ENCODE measurements at places on chromosomes 2 and 18.

DNA sequence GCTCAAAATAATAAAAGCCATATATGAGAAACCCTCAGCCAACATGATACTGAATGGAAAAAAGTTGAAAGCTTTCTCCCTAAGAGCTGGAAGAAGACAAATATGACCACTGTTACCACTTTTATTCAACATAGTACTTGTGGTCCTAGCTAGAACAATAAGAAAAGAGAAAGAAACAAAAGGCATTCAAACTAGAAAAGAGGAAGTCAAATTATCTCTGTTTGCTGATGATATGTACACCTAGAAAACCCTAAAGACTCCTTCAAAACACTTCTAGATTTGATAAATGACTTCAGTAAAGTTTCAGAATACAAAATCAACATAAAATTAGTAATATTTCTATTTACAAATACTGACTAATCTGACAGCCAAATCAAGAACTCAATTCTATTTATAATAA lies 328.8 kb upstream of the GCFC2 start:
- no peak for DNase-seq

DNA sequence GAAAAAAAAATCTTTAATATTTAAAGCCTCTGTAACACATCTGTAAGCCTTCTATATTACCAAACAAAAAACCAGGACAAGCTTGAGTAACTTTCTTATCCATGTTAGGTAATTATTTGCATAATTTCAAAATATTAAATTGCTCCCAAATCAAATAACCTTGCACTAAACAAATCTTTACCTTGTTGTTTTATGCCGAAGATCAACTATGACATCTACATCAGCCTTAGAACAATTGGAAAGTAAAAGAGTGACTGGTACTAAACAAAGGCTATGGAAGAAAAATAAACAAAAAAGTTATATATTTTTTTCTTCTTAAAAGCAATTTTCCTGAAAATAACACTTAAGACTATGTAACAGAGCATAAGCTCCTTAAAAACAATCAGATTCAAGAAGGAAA lies 71.2 kb upstream of the SLC25A52 start:
- DNase-seq: no peak

- no peak for DNase-seq
These were observed 124.8 kb downstream of the ZNF516 start for GRCh38 chr18:76370201-76370600.

DNA sequence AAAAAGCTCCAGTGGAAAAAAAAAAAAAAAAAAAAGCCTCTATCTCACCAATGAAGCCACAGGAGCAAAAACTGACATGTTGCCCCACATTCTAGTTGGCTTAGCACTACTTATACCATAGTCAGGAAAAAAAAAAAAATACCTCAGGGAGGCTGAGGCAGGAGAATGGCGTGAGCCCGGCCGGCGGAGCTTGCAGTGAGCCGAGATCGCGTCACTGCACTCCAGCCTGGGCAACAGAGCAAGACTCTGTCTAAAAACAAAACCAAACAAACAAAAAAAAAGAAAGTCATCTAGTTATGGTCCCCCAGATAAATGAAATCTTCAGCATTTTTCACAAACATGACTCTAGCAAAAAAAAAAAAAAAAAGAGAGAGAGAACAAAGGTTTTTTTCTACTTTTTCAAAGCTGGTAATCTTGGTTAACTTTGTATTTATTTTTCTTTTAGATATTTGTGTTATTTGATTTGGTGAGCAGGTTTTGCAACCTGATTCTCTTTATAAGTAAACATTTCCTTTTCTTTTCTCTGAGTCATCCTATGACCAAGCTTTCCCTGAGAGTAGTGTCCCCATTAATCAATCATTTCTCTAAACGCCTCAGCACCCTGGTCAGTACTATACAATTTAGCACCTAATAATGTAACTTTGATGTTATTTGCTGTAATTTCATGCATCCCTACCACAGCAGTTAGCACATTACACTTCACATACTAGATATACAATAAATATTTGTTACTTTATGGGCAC lies 273.7 kb upstream of the PIK3C3 start:
- no peak for DNase-seq

DNA sequence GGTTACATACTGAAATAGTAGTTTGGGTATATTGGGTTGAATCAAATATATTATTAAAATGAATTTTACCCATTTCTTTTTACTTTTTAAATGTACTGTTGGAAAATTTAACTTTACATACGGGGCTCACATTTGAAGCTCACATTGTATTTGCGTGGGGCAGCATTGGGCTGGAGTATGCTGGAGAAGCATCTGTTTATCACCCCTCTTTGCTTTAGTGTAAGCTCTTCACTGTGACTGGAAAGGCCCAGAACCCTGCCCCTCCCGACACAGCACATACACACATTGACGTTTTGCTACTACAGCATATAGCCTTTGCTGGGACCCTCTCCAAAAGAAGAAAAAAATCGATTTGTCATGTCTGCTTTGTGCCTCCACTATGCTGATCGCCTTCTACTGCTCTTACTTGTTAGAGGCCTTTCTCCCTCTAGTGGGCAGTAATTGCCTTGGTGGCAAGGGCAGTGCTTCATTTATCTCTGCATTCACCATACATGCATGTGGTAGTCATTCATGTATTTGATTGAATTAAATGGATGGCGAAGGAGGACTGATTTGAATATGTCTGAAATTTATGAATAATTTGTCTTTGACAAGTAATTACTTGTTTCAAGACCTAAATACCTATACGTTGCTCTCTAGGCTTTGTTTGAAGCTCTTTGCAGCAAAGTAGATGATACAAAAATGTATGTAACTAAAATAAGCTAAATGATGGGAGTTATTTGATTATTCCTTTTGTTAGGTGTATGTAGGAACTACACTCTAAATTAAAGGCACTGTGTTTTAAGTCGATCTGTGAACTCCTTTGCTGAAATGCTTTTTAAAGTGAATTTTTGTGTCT lies 37.4 kb downstream of the VAPA start:
- DNase-seq: peak; percentile 77

GRCh38 chr2:19733951-19734425 lies 167.8 kb downstream of the TTC32 start:
- DNase-seq: no peak

- no peak for DNase-seq
These were observed 63.3 kb downstream of the TGOLN2 start for GRCh38 chr2:85264471-85264870.

DNA sequence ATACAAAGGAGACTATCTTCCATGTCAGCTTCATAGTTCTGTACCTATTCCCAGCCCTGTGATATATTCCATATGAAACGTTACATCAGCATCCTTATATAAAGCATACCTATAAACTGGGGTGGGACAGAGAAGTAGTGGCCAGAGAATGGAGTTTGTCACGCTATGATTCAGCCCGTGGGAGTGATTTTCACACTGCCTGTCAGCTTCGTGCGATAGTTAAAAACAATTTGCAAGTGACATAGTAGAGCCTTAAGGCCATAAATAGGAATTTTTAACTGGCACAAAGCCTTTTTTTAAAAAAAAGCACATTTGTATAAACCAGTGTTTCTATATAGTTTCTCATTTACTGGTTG lies 30.2 kb downstream of the PKP4 start:
- peak; percentile 55 for DNase-seq

GRCh38 chr2:186590759-186591505 lies 1.1 kb downstream of the ITGAV start:
- peak; percentile 71 for DNase-seq

DNA sequence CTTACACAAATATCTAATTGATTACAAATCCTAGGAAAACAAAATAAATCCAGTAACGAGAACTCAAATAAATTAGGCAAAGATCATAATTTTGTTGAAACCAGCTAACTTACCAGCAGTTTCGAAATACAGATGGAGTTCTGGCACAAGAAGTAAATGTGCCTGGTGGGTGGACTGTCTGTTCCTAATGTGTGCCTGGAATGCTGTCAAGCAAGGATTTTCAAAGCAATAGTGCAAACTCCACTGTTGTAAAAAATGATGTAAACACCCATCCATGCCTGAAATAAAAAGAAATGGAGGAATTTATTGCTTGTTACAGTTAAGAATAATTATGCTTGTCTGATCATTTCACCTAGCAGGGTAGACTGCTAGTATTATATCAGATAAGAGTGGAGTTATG lies 423.9 kb upstream of the MAP2 start:
- DNase-seq: no peak

DNA sequence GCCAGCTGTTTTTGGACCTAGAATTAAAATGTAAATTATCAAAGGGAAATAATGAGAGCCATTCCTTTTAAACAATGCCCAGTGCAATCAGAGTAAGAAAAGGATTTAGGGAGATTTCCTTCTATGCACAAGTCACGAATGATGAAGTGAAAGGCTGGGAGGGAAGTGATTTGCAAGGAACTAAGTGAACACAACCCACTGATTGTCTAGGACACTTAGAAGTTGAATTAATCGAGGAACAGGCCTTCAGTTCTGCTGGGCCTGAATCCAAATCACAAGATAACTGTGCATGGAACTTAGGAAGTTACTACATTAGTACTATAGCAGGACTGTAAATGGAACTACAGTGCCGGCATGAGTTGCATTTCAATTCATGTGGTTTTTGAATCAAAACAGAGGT lies 17.7 kb downstream of the MAP2 start:
- DNase-seq: no peak

DNA sequence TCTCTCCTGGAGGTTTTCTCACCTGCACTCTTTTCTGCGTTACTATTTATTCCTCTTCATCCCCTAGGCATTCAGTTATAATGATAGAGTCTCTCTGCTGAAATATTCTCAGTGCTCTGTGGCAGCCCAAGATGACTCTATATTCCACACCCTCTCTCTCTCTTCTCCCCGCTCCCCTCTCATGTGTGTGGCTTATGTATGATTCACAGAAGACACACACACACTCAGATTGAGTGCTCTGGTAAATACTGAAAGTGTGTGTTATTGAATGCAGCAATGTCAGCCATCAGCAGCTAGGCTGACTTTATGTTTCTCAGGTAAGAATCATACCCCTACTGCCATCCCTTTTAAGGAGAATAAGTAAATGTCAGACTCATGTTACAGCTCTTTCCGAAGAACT lies 201.2 kb downstream of the SLC4A10 start:
- DNase-seq: no peak

DNA sequence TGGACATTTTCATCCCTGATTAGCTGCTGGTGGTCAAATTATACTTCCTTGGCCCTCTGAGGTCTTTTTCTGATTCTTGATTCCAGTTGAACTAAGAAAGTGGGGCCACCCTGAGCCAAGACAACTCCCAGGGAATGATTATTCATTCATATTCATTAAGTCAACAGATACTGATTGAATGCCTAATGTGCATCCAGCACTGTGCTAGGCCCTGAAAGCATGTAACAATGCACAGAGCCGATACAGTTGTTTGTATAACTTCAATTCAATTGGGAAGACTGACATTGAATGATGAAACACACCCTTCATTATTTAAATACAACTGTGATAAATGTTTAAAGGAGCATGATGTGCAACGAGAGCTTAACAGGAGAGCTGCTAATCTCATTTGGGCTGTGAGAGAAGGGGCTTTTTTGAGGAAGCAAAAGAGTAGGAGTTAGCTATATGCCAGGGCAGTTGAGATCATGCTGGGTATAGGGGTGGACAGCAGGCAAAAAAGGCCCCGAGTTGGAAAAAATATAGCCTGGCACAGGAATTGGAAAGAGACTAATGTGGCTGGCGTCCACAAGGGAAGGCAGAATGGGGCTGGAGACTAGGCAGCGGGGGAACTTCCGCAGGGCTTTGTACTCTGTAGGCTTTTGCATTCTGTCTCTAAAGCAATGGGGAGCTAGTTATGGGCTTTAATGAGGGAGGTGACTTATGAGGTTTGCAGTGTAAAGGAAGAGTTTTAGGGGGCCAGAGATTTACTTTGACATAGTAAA lies 57.2 kb upstream of the ACVR1 start:
- no peak for DNase-seq

DNA sequence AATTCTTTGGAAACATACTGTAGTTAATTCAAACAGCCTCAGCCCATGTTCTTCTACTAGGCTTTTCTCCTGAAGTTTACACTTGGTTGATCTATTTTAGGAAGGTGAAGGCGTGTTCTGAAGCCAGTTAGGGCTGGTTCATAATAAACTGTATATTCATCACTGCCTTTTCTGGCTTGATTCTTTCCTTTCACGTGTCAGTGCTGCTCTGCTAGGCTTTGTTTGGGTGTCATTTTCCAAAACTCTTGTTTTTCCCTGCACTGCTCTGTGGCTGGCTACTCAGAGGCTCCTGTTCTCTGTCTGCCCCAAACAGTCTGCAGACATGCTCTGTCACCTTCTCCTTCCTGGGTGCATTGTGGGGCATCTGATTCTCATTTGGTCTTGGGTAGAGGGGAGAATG lies 136.1 kb downstream of the PARD3B start:
- DNase-seq: no peak

DNA sequence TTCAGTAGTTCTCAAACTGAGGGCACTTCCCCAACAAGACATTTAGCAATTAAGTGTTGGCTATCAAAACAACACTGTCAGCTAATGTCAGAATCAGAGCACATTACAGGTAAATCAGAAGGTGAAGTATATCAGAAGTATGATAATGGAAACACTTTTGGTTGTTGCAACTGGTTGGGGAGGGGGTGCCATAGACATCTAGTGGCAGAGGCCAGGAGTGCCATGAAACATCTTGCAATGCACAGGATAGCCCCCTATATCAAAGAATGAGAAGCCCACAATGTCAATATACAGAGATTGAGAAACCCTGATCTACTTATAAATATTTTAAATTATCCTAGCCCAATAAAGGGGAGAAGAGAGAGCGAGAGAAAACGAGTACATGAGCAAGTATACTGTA lies 4.9 kb upstream of the XPO1 start:
- DNase-seq: no peak

DNA sequence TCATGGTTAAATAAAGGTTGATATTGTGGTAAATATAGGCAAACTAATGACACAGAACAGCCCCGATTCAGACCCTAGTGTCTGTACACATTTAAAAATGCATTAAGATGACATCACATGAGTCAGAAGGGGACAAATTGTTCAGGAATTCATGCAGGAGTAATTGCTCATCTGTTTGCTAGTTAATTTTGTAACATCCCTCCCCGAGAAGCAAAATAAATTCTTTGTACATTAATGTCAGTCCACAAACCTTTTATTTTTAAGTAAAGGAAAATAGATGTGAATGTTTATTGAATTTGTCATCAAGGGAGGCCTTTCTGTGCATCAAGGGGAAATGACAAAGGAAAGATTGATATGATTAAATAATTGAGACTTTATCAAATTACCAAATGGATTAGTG lies 69.9 kb downstream of the SH3BP4 start:
- DNase-seq: no peak

GRCh38 chr2:103526757-103527156 lies 764.9 kb downstream of the TMEM182 start:
- DNase-seq: no peak

DNA sequence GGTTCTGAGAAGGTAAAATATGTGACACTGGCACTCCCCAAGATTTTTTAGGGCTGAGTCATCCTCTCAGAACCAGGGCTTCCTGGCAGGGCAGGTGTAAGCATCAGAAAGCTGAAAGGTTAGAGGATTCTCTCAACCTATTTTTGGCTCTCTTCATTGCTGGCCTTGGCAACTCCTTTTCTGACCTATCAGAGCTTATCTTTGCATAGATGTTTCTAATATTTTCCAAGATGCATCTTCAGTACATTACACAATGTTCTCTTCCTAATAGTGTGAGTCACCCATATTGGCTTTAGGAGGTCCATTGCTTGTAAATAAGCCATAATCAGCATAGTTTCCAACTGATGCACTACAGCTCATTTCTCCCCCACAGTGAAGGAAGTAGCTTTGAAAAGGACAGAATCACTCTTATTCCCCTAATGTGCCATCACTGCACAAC lies 2008.4 kb upstream of the PIK3C3 start:
- DNase-seq: no peak

- DNase-seq: peak; percentile 87
These were observed 376.1 kb downstream of the IRS1 start for GRCh38 chr2:226423498-226423960.

- DNase-seq: no peak
These were observed 145.0 kb upstream of the SPATS2L start for GRCh38 chr2:200161458-200161857.

Data from NB4 (cell line).